COLO829 (cell line): ENCODE measurements at places on chromosomes 16 and 17.
A peak's percentile ranks its signal among the peaks of the same experiment; 100 is the strongest.

DNA sequence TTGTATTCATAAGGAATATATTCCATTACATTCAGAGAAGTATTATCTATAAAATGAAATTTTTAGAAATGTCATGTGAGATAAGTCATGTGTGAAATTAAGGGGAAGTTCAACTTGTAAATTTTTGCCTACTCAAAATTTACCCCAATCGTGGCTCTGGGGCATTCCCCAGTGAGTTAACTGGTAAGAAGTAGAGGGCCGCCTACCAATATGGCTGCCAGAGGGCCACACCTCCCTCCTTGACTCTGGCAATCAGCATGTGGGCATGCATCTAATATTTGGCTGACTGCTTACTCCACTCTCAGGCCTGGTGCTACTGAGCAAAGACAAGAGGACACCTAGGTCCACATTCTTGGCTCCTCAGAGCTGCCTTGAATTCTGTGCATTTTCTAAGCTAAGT is 39.7 kb upstream of the CNTNAP4 start:
- no peak for DNase-seq

GRCh38 chr17:40362696-40363110 is 1.8 kb downstream of the GJD3 start:
- no peak for DNase-seq

- DNase-seq = peak; percentile 40
Observed at GRCh38 chr16:3761375-3762106, 44.2 kb upstream of the TRAP1 start.

DNA sequence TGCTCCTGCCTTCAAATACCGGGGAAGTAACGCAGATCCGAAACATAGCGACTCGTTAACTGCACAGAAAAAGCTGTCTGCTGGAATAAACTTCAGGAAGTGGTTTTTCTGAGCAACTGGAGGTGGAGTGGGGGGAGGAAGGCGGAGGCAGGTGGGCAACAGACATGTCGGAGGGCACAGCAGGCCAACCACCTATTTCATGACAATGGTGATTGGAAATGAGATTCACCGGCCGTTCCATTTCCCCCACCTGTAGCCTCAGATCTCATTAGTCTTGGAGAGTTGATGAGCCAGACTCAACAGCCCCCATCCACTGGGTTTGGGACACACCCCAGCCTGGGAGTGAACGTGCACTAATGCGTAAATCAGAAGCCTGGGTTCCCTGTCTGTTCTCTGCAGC is 7.7 kb upstream of the PECAM1 start:
- no peak for DNase-seq

DNA sequence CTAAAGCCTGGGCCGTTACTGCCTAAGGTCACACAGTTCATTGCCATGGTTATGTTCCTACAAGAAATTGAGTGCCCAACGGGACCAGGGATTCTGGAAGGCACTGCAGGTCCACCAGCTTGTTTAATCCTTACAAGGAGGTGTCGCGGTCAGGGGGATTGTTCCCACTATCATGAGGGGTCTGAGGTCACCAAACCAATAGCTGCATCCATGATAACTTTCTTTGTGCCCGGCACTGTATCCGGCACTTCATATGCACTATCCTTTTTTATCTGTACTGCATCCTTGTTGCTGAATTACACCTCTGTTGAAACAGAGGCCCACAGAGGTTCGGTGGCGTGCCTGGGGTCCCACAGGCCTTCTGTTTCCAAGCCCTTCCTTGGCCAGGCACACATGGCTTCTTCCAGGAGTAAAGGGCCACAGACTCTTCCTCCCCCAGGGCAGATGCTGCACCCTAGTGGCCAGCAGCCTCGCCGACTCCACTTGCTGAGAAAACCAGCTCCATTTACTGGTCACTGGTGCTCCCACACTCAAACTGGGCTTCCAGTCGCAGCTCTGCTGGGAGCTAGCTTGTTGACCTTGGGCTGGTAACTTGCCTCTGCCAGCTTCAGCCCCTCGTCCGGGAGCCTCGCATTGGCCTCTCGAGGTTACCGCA is 82.0 kb upstream of the PLCG2 start:
- DNase-seq = peak; percentile 24

- DNase-seq = peak; percentile 13
Observed at GRCh38 chr17:15112846-15113617, 152.1 kb downstream of the PMP22 start.
